ENCODE measurements at places on chromosomes 11 and 22.
A peak's percentile ranks its signal among the peaks of the same experiment; 100 is the strongest.

DNA sequence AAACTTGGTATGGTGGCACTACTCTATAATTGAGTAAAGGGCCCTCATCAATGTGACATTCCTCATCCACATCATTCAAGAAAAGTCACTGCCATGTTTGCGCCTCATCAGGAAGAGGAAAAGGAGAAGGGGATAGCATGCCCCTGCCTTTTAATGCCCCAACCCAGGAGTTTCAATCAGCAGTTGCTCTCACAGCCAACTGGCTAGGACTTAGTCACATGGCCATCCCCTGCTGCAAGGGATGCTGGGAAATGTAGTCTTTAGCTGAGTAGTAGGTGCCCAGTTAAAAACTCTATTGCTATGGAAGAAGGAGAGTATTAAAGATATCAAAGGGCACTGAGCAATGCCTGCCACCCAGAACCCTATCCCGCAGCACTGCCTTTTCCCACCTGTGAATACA is 10.9 kb upstream of the CCND1 start:
- no peak for DNase-seq

DNA sequence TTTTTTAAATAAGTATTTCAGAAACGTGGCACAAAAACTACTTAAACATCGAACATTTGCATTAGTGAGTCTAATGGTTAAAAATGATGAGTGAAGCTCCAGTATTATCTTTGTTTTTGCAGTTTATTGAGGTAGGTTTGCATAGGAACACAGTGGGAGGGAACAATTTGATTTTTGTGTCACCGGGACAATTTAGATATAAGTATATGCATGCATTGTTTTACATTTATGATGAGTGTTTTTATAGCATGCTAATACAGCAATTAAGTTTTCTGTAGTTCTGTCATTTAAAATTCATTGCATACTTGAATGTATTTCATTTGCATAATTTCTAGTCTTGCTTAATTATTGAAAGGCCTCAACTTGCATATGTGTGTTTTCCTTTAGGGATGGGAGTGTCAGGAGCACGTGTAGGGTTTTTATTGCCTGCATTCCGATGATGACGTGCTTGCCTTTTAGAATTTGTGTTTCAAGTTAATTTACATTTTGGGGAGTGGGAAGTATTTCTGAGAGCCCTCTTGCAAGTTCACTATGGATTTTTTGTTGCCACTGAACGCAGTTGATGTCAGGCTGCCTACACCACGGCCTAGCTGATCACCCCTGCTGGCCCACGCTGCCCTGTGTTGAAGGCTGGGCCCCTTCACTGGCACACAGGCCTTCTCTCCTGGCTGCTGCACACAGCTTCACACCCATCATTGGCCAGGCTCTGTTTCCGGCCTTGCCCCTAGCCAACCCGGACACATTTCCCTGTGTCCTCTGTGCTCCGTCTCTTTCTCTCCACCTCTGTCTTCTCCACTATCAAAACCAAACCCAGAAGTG is 120.9 kb downstream of the TBC1D22A start:
- DNase-seq, result no peak

DNA sequence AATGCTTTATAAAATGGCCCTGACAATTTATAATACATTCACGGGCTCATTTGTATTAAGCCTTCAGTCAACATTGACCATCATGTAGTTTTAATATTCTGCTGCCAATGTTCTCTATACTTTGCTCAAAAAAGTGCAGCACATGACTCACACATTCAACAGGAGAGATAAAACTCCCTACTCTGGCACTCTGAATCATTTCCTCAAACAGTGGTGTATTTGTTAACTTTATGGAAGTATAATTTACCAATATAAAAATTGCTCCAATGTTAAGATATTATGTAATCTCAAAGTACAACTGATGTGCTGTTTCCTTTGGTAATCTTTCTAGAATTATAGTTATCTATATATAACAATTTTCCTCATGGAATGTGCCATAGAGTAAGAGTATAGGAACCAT is 39.9 kb downstream of the MAML2 start:
- no peak for DNase-seq

- no peak for DNase-seq
These were observed 14.3 kb upstream of the BCL9L start for GRCh38 chr11:118939953-118940598.

DNA sequence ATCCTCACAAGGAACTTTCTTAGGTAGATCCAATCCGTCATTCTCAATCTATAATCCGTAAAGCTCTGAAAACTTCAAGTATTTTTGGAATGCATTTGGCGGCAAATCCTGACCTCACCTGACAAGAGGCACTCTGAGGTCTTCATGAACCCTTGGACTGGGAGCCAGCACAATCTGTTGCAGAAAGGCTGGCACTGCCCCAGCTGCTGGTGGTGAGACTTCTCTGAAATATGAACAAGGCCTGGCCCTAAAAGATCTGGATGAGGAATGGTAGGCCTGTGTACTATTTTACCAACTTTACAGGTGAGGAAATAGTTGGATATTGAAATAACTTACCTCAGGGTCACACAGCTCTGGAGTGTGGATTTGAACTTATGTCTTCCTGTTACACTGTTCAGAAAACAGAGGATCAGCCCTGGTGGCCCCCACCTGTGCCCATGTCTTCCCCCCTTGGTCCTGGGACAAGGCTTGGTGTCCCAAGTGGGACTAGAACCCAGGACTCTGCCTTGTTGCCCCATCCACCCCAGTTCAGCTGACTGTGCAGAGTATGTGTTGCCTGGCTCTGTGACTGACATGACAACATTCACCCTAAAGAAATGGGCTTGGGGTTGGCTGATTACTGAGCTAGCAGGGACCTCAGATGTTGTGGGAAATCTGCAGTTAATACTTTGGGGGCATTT is 471.4 kb downstream of the MN1 start:
- DNase-seq, result no peak

DNA sequence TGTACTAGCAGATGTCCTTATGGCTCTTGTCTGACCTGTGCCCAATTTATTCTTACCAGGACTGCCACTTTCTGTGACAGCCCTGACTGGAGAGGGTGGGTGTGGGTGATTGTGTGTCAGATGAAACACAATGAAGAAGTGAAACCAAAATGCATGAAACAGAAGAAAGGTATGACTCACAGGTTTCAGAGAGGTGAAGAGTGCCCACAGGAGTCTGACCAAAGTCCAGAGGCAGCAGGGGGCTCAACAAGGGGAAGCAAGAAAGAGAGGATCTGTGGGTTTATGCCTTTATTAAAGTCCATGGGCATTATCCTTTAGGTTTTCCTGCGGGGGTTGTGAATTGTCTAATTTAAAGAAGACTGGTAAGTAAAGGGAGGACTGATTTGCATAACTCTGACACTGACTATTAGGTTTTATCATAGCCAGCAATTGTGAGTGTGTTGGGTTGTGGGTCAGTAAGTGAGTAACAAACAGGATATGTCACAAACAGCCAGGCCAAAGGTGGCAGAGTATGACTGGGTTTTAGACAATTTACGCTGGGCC is 3.9 kb upstream of the OR4C6 start:
- no peak for DNase-seq

DNA sequence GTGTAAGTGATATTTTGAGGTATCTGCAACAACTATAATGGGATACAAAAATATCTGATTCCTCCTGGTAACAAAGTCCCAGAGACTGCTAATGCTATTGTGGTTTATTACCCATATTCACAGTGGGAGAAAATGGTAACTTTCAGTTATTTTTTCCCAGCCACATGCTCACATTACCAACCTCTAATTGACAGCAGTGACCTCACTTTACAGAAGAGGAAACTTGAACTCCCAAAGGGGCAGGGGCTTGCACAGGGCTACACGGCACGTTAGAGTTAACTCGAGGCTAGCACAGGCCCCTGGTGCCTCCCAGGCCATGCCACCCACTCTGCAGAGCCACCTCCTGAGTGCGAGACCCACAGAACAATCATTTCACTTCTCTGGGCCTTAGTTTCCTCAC is 132.4 kb downstream of the TENM4 start:
- DNase-seq, result no peak

GRCh38 chr11:43920598-43921419 is 21.6 kb upstream of the C11orf96 start:
- DNase-seq, result peak; percentile 56
